CD4-positive, alpha-beta T cell (primary cell): ENCODE measurements at places on chromosomes 7 and 10.

DNA sequence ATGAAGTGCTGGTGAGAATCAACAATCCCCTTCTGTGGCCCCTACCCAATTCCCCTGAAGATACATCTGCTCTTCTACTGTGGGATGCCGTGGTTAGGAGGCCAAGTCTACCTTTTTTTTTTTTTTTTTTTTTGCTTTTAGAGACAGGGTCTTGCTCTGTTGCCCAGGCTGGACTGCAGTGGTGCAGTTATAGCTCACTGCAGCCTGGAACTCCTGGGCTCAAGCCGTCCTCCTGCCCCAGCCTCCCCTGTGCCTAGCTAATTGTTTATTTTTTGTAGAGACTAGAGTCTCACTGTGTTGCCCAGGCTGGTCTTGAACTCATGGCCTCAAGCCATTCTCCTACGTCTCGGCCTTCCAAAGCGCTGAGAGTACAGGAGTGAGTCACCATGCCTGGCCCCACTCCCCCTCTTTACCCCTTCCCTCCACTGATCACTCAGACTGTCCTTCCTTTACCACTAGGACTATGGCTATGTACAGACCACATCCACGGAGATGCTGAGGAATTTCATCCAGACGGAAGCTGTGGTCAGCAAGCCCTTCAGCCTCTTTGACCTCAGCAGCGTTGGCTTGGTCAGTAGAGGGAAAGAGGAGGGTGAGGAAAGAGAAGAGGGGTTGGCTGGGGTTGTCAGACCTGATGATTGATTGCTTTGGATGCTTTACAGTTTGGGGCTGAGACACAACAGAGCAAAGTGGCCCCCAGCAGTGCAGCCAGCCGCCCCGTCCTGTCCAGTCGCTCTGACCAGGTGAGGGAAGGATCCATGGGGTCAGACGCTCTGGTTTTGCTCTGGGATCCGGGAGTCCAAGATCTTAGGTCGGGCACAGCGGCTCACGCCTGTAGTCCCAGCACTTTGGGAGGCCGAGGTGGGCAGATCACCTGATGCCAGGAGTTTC lies 1.8 kb downstream of the AP4M1 start:
- H3K4me1 ChIP-seq, result peaks cover 35% of the 10 kb centered on the region
- peaks cover 47% of the 10 kb centered on the region for H3K36me3 ChIP-seq
- no peak overlapping the region for H3K27ac ChIP-seq
- no peak overlapping the region for H3K4me3 ChIP-seq

GRCh38 chr7:19015098-19015497 lies 102.3 kb downstream of the TWIST1 start:
- no peaks in the 10 kb centered on the region for H3K4me1 ChIP-seq
- H3K4me3 ChIP-seq, result no peak overlapping the region
- H3K36me3 ChIP-seq, result no peaks in the 10 kb centered on the region
- H3K27me3 ChIP-seq, result no peaks in the 10 kb centered on the region

GRCh38 chr7:37825038-37825437 lies 23.4 kb upstream of the NME8 start:
- no peaks in the 10 kb centered on the region for H3K36me3 ChIP-seq
- no peak overlapping the region for H3K4me3 ChIP-seq
- no peak overlapping the region for H3K27ac ChIP-seq

- no peaks in the 10 kb centered on the region for H3K36me3 ChIP-seq
- H3K27ac ChIP-seq, result no peak overlapping the region
- H3K27me3 ChIP-seq, result no peaks in the 10 kb centered on the region
- H3K4me3 ChIP-seq, result no peak overlapping the region
- no peaks in the 10 kb centered on the region for H3K4me1 ChIP-seq
These were observed 81.5 kb downstream of the NXPH1 start for GRCh38 chr7:8514781-8515519.

GRCh38 chr10:69492091-69492745 lies 41.0 kb downstream of the TSPAN15 start:
- peaks cover 10% of the 10 kb centered on the region for H3K4me1 ChIP-seq
- H3K27ac ChIP-seq, result no peak overlapping the region
- H3K4me3 ChIP-seq, result no peak overlapping the region
- DNase-seq, result no peak
- no peaks in the 10 kb centered on the region for H3K36me3 ChIP-seq

DNA sequence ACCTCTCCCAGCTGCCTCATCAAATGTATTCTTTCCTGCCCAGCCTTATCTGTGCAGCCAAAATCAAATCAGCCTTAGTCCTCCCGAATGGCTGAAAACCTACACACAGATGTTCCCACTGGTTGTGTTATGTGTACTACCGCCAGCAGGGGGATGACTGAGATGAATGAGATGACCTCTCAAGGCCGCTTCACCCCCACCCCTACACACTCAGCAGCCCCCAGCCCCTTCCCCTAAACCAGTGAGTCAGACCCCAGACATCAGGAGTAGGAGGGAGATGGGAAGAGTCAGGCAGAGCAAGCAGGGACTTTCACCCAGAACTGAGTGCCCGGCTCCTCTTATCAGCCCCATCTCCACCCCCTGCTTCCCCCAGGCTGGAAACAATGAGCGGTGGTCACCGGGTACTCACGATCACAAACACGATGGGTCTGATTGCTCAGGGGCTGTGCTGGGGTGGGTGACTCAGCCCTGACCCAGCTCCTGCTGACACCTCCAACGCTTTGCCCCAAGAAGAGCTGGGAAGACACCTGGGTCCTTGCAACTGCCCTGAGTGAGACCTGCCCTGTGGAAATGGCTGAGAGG lies 6.5 kb upstream of the C10orf105 start:
- no peak overlapping the region for H3K4me3 ChIP-seq
- no peaks in the 10 kb centered on the region for H3K27me3 ChIP-seq
- peak overlapping the region; percentile 74 for H3K27ac ChIP-seq

DNA sequence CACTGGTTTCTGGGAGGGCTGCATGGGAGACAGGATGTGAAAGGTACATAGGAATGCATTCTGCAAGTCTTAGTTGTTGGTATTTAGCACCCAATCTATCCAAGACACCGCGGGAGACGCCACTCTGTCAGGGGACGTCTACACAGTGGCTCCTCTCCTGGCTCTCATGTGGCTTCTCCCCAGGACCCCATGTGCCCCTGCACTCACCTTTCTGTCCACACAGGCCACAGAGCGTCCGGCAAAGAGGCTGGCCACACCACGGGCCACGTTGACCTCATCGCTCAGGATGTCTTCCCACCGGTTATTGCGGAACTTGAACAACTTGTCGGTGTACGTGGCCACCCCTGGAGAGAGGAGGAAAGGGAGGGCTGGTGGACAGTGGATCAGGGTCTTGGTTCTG lies 73.4 kb downstream of the GOLGA7B start:
- no peaks in the 10 kb centered on the region for H3K4me1 ChIP-seq
- H3K36me3 ChIP-seq, result no peaks in the 10 kb centered on the region
- H3K27ac ChIP-seq, result no peak overlapping the region
- H3K27me3 ChIP-seq, result peaks cover 13% of the 10 kb centered on the region

- no peak overlapping the region for H3K27ac ChIP-seq
- no peaks in the 10 kb centered on the region for H3K36me3 ChIP-seq
- no peaks in the 10 kb centered on the region for H3K4me1 ChIP-seq
- H3K4me3 ChIP-seq, result no peak overlapping the region
- DNase-seq, result no peak
These were observed 2.2 kb upstream of the CPA4 start for GRCh38 chr7:130290745-130291144.

- no peak overlapping the region for H3K27ac ChIP-seq
- no peak overlapping the region for H3K4me3 ChIP-seq
- no peak for DNase-seq
- no peaks in the 10 kb centered on the region for H3K27me3 ChIP-seq
These were observed 16.5 kb upstream of the INPP5A start for GRCh38 chr10:132521041-132521465.

- H3K4me3 ChIP-seq, result no peak overlapping the region
- no peak for DNase-seq
- H3K27ac ChIP-seq, result peak overlapping the region; percentile 17
These were observed 8.8 kb upstream of the ZC3HAV1 start for GRCh38 chr7:139118234-139118804.

DNA sequence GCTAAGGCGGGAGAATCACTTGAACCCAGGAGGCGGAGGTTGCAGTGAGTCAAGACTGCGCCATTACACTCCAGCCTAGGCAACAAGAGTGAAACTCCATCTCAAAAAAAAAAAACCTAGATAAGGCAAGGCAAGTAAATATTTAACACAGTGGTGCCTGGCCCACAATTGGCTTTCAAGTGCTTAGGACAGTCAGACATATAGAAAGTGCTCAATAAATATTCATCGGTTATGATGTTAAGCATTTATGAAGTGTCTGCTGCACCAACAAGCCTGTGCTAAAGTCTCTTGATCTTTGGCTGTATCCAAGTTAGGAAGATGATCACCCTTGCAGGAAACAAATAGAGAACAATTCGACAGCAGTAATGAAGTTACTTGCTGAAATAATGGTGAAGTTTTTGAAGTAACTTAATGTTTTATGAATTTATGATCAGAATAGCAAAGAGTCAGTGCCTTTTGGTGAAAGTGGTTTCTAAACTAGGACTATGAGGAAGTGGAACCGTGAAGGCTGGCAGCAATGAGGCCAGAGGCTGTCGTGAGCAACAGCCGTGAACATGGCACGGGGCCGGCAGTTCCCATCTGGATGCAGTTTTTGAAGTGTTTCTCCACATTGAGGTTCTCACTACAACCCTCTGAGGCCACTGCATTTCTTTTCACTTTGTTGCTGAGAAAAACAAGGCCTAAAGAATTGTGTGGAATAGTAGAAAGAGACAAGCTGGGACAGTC lies 48.1 kb upstream of the GATA3 start:
- peaks cover 22% of the 10 kb centered on the region for H3K36me3 ChIP-seq
- H3K4me1 ChIP-seq, result no peaks in the 10 kb centered on the region
- H3K27ac ChIP-seq, result no peak overlapping the region
- no peak overlapping the region for H3K4me3 ChIP-seq
- DNase-seq, result no peak

- no peaks in the 10 kb centered on the region for H3K36me3 ChIP-seq
- H3K27me3 ChIP-seq, result peaks cover 9% of the 10 kb centered on the region
- H3K4me1 ChIP-seq, result no peaks in the 10 kb centered on the region
- DNase-seq, result no peak
- no peak overlapping the region for H3K27ac ChIP-seq
These were observed 88.9 kb downstream of the ELFN1 start for GRCh38 chr7:1758859-1759521.

GRCh38 chr7:34320926-34321661 lies 336.9 kb upstream of the NPSR1 start:
- no peak overlapping the region for H3K4me3 ChIP-seq
- no peaks in the 10 kb centered on the region for H3K36me3 ChIP-seq
- no peak overlapping the region for H3K27ac ChIP-seq
- peaks cover 3% of the 10 kb centered on the region for H3K4me1 ChIP-seq
- H3K27me3 ChIP-seq, result peaks cover 8% of the 10 kb centered on the region
- peak; percentile 41 for DNase-seq

DNA sequence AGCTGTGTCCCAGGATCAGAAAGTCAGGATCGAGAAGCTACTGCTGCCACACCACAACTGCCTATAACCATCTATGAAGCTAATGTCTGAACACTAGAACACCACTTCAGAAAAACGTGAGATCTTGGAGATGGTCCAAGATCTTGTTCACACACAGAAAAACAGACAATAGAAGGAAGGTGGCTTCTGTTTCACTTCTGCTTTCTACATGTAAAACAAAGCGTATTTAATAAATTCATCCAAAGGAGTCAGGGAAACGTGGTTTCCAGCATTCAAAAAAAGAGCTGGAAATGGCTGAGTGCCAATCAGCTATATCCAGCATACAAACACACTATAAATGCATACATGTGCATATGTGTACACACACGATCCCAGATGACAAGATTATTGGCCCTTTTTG lies 70.2 kb upstream of the CCDC71L start:
- peaks cover 5% of the 10 kb centered on the region for H3K4me1 ChIP-seq
- no peak for DNase-seq
- H3K4me3 ChIP-seq, result no peak overlapping the region
- H3K27me3 ChIP-seq, result no peaks in the 10 kb centered on the region
- H3K27ac ChIP-seq, result no peak overlapping the region
- no peaks in the 10 kb centered on the region for H3K36me3 ChIP-seq

DNA sequence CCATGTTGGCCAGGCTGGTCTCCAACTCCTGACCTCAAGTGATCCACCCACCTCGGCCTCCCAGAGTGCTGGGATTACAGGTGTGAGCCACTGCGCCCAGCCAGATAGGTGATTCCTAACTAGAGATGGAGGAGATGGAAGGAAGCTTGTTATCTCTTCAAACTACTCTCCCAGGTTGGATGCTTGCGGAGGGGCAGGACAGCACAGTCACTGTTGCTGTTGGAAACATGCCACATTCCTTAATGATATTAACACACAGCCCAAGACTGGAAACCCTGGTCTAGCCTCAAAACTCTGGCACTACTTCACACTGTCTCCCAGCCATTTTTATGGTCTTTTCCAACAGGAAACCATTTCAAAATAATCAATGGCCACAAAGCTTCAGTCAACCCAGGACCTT lies 468.8 kb upstream of the NRP1 start:
- H3K27ac ChIP-seq, result no peak overlapping the region
- H3K36me3 ChIP-seq, result no peaks in the 10 kb centered on the region
- H3K4me1 ChIP-seq, result no peaks in the 10 kb centered on the region

GRCh38 chr10:70137135-70137534 lies 4.5 kb upstream of the AIFM2 start:
- peaks cover 11% of the 10 kb centered on the region for H3K36me3 ChIP-seq
- H3K27ac ChIP-seq, result no peak overlapping the region
- H3K4me3 ChIP-seq, result no peak overlapping the region
- H3K4me1 ChIP-seq, result peaks cover 11% of the 10 kb centered on the region
- H3K27me3 ChIP-seq, result peaks cover 3% of the 10 kb centered on the region
- no peak for DNase-seq

GRCh38 chr10:124016804-124017375 lies 76.5 kb downstream of the CHST15 start:
- no peaks in the 10 kb centered on the region for H3K27me3 ChIP-seq
- H3K36me3 ChIP-seq, result no peaks in the 10 kb centered on the region
- H3K4me3 ChIP-seq, result no peak overlapping the region
- H3K27ac ChIP-seq, result no peak overlapping the region
- H3K4me1 ChIP-seq, result no peaks in the 10 kb centered on the region

DNA sequence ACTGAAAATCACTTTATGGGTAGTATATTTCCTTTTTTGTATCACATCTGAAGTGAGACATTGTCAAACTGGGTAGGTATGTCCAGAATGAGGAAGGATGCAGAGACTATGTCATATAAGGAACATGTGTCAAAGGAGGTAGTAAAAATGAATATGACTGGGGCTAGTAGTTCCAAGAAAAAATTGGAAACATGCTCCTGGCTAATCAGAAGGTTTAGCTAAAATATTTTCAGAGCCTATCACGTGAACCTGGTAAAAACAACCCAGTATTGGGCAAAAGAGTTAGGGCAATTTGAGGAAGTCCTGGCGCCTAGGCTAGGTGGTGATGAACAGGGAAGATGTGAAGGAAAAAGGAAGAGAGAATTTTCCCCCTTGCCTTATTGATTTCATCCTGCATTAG lies 26.4 kb downstream of the ENTPD1 start:
- no peak for DNase-seq
- H3K4me3 ChIP-seq, result no peak overlapping the region
- H3K27me3 ChIP-seq, result no peaks in the 10 kb centered on the region

GRCh38 chr10:93595378-93596161 lies 5.5 kb downstream of the RBP4 start:
- no peak overlapping the region for H3K4me3 ChIP-seq
- H3K27me3 ChIP-seq, result peaks cover 13% of the 10 kb centered on the region
- no peaks in the 10 kb centered on the region for H3K4me1 ChIP-seq
- no peak for DNase-seq
- H3K27ac ChIP-seq, result no peak overlapping the region
- H3K36me3 ChIP-seq, result no peaks in the 10 kb centered on the region
